SK-N-DZ (cell line): ENCODE measurements at places on chromosomes 16 and 17.

GRCh38 chr16:60907645-60908044 lies 1128.6 kb downstream of the CDH8 start:
- DNase-seq = no peak

DNA sequence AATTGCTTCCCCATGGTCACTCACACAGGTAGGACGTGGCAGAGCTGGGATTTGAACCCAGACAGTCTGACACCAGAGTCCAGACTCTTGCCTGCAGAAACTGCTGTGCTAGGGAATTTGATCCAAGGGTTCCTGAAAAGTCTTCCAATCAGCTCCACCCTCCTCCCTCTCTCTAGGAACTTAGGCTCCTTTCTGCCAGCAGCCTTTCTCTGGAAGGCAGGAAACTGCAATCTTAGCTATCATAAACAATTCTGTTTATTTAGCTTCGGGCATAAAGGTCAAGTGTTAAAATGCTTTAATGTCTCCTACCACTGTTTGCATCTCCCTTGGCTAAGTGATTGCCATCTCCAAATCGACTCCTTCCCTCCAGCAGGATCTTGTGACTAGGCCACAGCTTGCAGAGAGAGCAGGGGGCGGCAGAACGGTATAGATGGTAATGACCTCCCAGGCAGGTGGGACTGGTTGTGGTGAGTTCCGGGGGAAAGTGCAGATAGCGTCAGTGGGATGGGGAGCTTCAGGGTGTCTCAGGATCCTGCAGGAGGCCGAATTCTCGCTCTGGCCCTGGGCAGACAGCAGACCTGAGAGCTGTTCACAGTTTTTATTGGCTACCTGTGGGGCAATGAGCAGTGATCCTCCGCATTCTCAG lies 882.4 kb upstream of the EEF2KMT start:
- no peak for DNase-seq

GRCh38 chr17:9002606-9003354 lies 18.5 kb upstream of the NTN1 start:
- DNase-seq = no peak

DNA sequence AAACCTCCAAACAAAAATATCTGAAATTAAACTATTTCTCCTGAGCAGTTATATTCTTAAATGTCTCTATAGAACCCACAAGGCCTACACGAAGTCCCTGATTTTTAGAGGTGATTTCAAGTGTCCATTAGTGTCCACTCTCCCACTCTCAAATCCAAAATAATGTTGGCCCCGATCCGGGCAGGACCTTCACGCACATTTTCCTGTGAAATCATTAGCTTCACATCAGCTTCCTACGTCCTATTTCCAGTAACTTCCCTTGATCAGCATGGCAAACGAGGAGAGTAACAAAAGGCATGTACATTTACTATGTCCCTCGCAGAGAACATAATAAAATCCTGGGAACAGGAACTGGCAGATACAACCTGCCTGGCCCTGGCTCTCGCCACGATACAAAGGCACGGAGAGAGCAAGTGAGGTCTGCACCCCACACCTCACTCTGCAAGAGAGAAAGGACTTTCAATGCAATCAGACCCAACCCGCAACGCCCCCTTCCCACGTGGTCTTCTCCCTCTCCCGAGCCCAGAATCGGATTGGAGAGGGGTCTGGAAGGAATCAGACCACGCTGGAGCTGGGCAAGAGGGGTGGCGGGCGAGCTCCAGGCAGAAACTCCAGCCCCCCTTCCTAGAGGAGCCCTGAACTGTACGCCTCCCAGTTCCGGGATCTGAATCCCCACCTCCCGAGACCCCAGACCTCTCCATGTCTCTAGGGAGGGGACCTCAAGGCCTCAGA lies 17.5 kb upstream of the C17orf78 start:
- peak; percentile 94 for DNase-seq

DNA sequence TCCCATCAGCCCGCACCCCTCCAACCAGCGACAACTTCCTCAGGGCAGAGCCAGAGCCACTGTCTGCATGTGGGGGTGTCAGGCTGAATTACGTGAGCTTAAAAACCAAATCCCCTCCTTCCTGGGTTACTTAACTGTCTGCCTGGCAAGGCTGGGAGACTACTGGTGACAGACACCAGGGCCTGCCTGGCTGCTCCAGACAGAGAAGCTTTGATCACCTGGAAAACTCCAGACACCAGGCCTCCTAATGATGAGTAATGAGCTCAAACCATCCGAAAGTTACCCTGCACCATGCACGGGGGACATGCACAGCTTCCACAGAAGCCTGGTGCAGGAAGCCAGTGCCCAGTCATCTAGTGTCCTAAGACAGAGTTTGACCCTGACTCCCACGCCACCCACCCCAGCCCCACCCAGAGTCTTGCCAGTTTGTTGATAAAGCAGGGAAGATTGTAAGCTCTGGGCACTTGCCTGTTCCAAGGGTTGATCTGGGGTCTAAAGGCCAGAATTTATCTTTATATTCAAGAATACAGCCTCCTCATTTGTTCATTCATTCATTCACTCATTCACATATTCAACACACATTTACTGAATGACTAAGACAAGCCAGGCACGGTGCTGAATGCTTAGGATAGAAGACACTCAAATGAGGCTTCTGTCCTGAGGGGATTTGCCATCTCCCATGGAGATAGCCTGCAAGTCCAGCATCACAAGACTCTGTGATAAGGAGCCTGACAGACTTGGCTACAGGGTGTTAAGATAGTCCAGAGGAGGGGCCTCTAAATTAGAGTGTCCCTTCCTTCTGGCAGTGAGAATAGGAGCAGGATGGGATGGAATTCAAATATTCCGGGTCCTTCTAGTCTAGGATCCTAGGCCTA lies 7.2 kb upstream of the CCDC182 start:
- peak; percentile 87 for DNase-seq

GRCh38 chr17:17391668-17392370 lies 85.0 kb upstream of the MED9 start:
- DNase-seq = no peak

DNA sequence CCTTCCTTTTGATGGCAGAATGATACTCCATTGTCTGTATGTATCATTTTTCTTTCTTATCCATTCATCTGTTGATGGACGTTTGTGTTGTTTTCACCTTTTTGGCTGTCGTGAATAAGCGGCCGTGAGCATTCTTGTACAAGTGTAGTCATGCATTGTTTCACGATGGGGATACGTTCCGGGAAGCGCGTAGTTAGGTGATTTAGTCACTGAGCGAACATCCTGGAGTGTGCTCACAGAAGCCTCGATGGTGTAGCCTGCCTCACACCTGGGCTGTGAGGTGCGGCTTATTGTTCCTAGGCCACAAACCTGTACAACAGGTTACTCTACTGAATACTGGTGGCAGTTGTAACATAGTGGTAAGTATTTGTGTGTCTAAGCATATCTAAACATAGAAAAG lies 136.5 kb downstream of the CMIP start:
- DNase-seq = no peak

DNA sequence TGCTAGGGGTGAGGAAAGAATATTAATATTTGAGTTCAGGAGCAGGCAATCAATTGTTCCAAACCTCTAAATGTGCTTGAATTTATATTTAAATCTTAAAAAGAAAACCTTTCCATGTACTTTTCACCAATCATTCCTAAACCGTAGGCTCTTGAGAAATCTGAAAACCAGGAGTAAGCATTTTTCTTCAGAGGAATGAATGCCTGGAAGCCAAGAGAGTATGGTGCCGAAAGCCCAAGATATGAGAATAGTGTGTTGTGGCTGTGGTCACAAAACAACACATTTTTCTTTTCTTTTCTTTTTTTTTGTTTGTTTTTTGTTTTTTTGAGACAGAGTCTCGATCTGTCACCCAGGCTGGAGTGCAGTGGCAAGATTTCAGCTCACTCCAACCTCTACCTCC lies 37.6 kb downstream of the TEX2 start:
- no peak for DNase-seq

DNA sequence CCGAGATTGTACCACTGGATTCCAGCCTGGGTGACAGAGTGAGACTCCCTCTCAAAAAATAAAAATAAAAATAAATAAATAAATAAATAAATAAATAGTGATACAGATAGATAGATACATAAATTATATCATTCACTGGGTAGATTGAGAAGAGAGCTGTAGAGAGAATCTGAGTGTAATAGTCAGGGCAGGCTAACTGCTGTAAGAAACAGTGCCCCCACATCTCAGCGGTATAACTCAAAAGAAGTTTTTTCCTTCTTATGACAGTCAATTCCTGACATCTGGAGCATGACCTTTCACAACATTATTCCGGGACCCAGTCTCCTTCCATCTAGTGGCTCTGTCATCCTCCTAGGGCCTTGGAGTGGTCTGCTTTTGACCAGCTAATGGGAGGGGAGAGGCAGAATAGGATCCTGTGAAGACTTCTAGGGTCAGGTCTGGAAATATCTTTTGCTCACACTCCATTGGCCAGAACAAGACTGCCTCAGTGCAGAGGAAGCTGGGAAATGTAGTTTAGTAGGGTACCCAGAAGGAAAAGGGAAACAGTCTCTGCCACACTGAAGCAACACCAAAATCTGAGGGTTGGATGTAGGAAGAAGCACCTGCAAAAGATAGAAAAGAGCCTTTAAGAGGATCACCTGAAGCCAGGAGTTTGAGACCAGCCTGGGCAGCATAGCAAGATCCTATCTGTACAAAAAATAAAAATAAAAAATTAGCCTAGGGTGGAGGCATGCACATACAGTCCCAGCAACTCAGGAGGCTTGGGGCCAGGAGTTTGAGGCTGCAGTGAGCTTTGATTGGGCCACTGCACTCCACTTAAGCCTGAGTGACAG lies 3.0 kb upstream of the QPRT start:
- peak; percentile 83 for DNase-seq

- no peak for DNase-seq
These were observed 21.1 kb upstream of the TAC4 start for GRCh38 chr17:49869038-49869374.

- no peak for DNase-seq
These were observed 5.8 kb downstream of the TMEM92 start for GRCh38 chr17:50280068-50280467.

DNA sequence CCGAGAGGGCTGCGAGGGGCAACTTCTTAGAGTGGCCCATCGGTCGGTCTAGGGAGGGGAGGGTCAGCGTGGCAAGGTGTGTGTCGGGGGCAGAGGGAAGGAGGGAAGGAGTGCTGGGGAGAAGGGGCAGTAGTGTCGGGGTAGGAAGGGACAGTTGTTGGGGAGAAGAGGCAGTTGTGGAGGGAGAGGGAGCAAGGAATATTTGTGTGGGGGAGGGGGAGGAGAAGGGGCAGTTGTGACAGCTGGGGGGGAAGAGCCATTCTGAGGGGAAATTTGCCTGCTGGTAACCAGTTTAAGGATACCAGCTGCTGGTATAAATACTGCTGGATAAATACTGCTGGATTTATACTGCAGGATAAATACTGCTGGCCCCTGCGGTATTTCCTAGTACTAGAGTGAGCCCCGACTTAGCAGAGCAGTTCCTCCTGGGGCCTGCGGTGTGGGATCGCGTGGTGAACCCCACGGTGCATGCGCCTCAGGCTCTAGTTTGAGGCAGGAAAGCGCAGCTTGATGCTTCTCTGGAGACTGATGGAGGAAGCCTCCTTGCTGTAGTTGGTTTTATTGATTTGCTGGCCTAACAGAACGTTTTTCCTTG lies 309 bp downstream of the DNAH2 start:
- DNase-seq = no peak

DNA sequence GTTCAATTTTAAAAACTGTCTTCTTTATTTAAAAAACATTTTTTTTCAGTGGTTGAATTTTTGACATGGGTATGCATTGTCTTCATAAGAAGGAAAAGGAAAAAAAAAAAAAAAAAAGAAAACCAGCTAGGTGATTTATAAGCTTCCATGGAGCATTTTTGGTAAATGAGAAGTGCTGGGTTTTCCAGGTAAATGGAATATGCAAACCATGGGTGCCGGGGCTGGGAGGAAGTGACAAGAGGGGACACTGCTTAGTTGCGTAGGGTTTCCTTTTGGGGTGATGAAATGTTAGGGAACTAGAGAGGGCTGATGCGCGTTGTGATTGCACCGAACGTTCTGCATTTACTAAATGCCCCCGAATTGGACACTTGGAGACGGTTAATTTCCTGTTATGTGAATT lies 217.4 kb upstream of the FOXF1 start:
- no peak for DNase-seq

GRCh38 chr17:40915199-40915661 lies 22.2 kb downstream of the KRT23 start:
- no peak for DNase-seq

GRCh38 chr16:58471209-58471975 lies 28.6 kb upstream of the NDRG4 start:
- no peak for DNase-seq

DNA sequence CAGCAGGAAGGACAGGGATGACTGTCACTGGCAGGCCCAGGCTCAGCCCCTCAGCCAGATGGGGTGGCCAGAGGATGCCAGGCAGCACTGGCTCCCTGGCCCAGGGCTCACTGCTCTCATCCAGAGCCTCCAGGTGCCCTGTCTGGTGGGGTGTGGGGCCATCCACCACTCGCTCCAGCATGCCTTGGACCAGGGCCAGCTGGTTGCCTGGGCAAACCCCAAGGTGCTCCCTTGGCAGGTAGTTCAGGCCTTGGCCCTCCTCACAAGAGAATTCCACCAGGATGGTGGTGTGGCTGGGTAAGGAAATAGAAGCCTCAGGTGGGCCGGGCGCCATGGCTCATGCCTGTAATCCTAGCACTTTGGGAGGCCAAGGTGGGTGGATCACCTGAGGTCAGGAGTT lies 29.4 kb downstream of the LGALS9 start:
- no peak for DNase-seq

DNA sequence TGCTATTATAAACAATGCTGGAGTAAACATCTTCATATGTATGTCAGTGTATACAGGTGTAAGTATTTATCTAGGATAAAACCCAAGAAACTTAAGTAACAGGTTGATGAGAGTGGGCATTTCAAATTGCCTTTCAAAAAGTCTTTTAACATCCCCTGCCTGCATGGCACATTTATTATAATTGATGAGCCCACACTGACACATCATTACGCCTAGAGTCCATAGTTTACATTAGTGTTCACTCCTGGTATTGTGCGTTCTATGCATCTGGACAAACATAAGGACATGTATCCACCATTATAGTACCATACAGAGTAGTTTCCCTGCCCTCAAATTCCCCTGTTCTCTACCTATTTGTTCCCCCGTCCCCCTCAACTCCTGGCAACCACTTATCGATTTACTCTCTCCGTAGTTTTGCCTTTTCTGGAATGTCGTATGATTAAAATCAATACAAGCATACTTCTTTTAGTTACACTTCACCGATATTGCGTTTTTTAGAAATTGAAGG lies 53.7 kb downstream of the NACA2 start:
- DNase-seq = no peak

- DNase-seq = no peak
These were observed 5.7 kb downstream of the LLGL1 start for GRCh38 chr17:18231164-18231563.
